ENCODE measurements at places on chromosomes 3 and 15. TPM values are rescaled to one million over a fixed set of nuclear protein-coding genes. Genes with fewer than 3 reads are reported as not detected.

- no peak for DNase-seq
Measured at GRCh38 chr15:71844916-71845315, 34.6 kb downstream of the NR2E3 start.

DNA sequence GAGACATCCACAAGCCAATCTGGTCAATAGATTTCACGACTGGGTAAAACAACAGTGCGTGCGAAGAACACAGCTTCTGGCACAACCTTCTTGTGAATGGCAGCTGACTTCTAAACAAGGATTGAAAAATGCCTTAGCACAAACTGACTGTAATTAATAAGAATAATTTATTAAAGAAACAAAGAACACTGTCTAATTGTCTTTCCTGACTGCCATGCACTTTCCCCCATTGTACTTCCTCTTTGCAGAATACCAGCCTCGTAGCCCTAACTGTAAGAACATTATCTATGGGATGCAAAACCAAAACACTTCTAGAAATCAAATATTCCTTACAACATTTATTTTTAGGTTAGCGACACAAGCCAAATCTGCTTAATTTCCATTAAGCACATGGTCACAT is 6.5 kb downstream of the FOXP1 start:
- no peak for DNase-seq

The HIGD2B gene
- total RNA-seq = not detected

DNA sequence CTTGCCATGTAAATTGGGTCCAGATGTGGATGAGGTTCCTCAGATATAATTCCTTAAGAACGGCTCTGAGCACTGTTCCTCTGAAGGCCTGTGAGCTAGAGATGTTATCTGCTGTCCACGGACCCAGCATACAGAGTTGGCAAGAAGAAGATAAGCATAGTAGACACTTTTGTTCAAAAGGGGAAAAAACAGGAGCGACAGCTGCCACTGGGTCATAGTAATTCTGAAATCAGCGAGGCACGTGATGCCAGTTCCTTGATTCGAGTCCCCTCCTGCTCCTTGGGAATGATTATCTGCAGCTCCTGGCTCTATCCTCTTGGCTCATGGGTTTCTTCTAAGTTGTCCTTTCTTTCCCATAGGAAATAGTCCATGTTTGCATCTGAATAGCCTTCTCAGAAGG is 2.5 kb upstream of the RAB7A start:
- no peak for DNase-seq

DNA sequence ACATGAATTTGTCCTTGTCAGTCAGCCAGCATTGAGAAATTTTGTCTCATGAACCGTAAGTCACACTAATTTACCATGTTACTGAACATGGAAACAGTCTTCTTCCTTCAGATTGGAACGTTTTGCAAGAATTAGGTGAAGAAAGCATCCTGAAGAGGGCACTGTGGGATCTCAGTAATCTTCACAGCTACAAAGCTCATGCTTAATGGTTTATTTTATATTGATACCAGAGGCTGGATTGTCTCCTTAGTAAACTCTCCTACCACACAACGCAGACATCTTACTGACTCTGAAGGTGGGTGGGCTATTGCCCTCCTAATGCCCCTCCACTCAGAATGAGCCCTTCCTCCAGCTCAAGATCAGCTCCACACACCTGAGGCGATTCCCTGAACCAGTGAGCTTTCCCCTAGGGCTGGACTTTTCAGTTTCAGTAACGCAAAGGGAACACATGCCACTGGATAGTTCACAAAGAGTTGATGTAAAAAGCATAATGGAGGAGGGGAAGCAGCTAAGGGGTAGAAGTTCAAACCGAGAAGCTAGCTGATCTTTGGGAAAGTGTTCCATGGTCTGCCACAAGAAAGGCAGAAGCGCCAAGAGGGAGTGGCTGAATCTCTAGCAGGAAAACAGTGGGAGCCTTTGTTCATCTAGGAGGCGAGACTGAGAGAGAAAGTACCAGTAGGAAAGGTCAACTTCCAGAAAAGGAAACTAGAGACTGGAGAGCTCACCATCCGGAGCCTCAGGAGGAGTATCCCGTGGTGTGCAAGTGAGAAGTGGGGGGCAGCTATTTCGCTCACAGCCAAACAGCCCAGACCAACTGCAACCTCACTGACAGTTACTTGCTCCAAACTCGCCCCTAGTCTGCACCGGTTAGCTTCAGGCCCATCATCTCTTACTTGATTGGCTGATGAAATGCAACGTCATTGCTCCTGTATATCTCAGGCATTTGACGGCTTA is at the start of gene SLC9C1:
Gene SLC9C1 (minus strand): TSS at position 849 of the 954 bp plus-strand sequence. CDS start 7,425 bp downstream, outside the sequence.
- DNase-seq = peak; percentile 48

DNA sequence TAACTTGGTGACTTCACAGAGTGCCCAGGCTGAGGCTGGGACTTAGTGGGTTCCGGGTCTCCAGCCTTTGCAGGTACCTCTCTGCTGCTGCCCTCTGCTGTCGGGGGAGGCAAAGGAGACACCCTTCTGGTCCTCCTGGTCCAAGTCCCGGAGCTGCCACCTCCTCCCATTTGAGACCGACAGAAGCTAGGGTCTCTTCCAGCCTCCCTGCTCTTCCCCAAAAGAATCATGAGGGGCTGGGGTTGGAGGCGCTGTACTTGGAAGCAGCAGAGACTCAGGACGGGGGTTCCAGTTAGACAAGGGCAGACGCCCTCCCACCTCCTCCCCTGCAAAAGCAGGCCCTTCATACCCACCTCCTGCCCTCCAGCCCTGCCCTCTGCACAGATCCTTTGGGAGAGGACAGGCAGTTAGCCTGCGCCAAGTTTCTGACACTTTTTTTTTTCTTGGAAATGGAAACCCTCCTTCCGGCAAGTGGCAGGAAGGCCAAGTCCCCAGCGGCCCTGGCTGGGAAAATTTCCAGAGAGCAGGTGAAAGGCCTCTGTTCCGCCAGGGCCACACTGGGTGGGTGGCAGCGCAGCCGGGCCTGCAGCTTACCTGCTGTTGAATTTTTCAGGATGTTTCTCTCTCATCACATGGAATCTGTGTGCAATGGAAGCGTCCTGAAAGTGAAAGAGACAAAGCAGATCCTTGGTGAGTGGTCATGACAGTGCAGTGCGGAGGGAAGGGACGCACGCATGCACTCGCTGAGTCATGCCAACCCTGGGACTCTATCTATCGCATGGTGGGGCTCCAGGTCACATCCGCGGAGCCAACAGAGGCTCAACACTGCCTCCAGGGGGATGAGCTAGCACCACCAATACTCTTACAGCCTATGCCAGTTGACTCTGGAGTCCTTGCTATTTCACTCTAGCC is 119.9 kb downstream of the DGKG start:
- peak; percentile 59 for DNase-seq

- no peak for DNase-seq
Measured at GRCh38 chr3:11635680-11636393, 7.9 kb downstream of the VGLL4 start.

GRCh38 chr3:141410408-141410807 is 42.1 kb downstream of the ZBTB38 start:
- DNase-seq = no peak

The CRABP1 gene
- total RNA-seq = 9.9 TPM

The FOXB1 gene
- total RNA-seq = 0.91 TPM

DNA sequence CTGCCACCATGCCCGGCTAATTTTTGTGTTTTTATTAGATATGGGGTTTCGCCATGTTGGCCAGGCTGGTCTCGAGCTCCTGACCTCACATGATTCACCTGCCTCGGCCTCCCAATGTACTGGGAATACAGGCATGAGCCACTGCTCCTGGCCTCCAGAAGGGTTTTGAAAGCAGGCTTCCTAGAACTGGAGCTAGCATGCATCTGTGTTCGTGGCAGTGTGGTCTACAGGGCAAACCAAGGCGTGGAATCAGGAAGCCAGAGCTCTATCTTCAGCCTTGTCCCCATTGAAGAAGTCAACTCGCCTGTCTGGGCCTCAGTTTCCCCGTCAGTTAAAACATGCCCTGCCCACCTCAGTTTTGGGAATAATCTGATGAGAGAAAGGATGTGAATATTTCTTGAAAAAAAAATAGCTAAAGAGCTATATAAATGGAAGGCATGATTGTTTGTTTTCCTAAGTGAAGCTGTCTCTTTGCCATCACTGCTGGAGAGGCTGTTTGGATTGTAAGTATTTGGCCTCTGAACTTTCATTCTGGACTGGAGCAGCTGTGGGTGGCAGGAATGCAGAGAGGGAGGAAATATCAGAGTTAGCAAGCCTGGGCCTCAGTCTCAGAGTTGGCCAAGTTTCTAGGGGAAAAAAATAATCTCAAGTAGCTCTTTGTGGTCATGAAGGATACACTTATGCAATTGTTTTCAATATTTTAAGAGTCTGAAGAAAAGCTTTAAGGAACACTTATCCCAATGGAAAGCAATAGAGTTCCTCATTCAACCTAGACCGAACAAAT is 36.5 kb upstream of the UACA start:
- DNase-seq = no peak

GRCh38 chr3:13011573-13012220 is 61.5 kb downstream of the IQSEC1 start:
- no peak for DNase-seq

GRCh38 chr3:67418426-67419217 is 235.8 kb downstream of the SUCLG2 start:
- no peak for DNase-seq

DNA sequence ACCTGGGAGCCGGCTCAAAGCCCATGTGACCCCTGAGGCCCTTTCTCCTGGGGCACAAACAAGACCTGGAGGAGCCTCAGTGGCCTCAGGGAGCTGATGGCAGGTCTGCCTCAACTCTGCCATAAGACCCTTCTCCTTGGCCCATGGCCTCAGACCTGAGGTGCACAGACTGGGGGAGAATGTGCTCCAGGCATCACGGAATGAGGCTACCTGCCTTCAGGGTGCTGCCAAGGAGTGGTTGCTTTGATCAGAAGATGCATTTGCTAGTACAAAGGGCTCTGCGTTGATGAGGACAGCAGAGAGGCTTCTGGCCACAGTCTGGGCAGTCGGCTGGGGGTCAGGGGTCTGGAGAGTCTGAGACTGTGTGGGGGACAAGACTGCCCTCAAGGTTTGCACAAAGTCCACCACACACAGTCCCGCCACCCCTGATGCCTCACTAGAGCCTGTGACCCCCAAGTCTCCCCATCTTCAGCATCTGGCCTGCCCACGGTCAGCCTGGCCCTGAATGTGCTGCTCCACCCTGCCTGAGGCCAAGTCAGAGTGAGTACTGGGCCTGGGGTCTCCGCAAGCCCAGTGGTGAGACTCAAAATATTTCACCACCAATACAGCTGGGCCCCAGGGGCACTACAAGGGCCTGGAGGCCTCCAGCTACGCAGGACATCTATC is 26.6 kb downstream of the ALDH1L1 start:
- DNase-seq = no peak

- no peak for DNase-seq
Measured at GRCh38 chr3:26171006-26171405, 381.1 kb downstream of the OXSM start.

The ABHD17C gene
- 18.5 TPM for total RNA-seq
